CD4-positive, alpha-beta T cell treated with Interleukin-6 for 4 hours (primary cell): ENCODE measurements at places on chromosomes 5 and 9.

- no peak for DNase-seq
Observed at GRCh38 chr5:59380350-59380951, 513.1 kb downstream of the PDE4D start.

DNA sequence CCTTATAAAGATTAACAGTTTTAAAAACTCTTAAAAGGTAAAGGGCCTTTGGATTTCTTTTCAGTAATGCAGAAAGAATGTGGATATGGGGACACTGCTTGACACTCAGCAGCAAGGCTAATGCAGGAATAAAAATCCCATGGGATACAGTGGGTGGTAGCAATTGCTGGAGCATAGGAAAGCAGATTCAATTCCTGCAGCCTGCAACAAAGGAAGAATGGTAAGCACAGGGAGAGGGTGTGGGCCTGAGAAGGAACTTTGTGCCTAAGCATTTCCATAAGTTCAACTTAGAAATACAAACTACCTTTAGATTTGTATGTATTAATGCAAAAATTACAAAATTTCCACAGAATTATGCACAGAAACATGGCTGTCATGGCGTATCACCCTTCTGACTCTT is 65.8 kb upstream of the CDK5RAP2 start:
- no peak for DNase-seq

- no peak for DNase-seq
Observed at GRCh38 chr5:176861276-176861675, 37.9 kb downstream of the HK3 start.

DNA sequence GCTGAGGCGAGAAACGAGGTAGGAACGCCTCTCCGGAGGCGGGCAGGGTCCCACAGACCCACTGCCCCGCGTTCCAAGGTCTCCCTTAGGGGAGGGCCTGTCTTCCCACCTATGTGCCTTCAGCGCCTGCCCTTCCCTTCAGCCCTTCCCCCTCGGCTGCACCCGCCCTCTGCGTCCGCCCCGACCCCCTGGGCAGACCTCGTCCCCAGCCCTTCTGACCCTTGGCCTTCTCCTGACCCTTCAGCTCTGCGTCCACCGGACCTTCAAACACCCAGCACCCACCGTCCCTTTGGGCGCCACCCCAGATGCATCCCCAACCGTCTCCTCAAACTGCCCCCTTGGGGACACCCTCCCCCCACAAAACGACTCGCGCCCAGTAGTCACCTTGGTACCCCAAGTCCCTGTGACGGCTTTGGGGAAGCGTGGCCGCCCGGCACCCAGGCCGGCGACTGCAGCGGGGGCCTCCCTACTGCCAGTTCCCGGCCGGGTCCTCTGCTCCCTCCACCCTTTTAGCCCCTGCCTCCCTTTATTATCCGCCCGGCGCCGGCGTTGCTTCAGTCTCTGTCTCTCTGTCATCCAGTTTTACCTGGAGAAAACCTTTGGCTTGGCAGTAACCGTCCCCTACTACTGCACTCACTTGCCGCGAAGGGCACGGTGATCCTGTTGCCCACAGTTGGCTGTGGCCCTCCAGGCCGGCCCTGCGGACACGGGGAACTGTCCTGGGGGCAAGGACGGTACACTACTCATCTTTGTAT is 421 bp downstream of the RUSC2 start:
- no peak for DNase-seq

GRCh38 chr9:14323985-14324650 is 10.2 kb upstream of the NFIB start:
- DNase-seq, result no peak

DNA sequence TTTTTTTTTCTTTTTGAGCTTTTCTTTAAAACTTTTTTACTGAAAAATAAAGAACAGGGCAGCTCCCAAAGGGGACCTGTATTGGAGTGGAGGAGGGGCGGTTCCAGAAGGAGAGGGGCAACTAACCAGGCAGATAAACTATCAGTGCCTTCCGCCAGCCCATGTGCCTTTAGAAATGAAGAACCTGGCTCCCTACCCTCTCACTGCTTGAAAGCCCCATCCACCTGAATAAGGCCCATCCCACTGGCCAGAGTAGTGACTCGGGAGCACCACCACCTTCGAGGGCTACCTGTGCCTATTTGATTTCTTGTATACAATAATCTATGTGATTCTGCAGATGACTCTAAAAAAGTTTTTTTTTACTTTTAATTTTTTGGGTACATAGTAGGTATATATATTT is 276.7 kb downstream of the PSAT1 start:
- DNase-seq, result no peak

DNA sequence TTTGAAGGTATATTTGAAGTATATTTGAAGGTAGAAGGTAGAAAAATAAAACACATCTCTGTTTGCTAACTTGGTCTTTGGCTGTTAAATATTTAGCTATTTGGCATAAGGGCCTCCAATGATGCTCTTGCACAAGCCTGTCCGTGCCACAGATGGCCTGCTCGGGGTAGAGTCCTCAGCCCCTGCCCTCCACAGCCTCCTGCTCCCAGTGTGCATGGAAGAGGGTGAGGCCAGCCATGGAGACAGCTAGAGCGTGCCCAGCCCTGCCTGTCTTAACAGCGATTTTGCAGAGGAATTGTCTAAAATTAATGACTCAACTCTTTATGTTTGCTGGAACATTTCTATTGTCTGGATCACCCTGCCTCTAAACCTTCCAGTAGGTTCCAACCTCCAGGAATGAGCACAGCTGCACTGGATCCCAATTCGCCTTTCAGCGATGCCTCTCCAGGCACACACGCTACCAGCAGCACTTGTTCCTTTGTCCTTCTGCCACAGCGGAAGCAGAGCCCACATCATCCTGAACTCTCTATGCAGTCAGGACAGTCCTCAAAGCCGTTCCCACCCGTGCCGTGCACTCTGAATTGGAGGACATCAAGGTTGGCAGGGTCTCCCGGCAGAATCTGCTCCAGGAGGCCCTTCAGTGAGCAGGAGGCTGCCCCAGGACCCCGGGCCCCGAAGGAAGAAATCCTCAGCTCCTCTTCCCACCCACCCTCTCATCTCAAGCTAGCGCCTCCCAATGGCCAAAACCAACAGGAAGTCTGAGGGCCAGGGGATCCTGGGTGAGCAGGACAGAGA is 254.0 kb upstream of the IRX1 start:
- no peak for DNase-seq

GRCh38 chr5:11584017-11584416 is 320.2 kb downstream of the CTNND2 start:
- no peak for DNase-seq

DNA sequence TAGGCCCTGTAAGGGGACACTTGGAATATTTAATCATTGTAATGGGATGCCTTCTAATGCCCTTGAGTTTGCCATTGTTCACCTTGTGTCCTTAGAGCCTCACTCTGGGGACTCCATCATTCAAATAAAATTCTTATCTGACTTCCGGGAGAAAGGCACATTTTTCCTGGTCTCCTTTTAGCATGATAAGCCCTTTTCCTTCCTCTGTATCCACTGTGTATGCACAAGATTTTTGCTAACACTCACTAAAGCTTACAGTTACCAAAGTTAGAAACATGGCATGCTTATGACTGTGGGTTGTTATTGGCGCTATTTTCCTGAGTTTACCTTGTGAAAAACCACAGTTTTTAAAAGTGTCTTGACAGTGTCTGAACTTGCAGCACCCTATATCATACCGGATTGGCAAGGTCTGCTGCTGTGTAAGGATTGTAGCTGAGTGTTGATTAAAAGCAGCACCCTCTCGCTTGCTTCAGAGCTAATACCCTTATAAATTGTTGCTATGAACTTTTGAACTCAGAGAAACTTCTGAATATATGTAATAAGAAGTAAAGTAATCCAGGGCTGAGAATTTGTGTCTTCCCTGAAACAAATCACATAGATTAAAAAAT is 46.4 kb downstream of the SNCAIP start:
- no peak for DNase-seq

GRCh38 chr5:154970759-154971158 is 29.9 kb downstream of the MRPL22 start:
- no peak for DNase-seq

- peak; percentile 68 for DNase-seq
Observed at GRCh38 chr9:77457916-77458592, 190.1 kb downstream of the GNA14 start.

GRCh38 chr9:95436416-95436815 is 80.4 kb downstream of the PTCH1 start:
- no peak for DNase-seq

DNA sequence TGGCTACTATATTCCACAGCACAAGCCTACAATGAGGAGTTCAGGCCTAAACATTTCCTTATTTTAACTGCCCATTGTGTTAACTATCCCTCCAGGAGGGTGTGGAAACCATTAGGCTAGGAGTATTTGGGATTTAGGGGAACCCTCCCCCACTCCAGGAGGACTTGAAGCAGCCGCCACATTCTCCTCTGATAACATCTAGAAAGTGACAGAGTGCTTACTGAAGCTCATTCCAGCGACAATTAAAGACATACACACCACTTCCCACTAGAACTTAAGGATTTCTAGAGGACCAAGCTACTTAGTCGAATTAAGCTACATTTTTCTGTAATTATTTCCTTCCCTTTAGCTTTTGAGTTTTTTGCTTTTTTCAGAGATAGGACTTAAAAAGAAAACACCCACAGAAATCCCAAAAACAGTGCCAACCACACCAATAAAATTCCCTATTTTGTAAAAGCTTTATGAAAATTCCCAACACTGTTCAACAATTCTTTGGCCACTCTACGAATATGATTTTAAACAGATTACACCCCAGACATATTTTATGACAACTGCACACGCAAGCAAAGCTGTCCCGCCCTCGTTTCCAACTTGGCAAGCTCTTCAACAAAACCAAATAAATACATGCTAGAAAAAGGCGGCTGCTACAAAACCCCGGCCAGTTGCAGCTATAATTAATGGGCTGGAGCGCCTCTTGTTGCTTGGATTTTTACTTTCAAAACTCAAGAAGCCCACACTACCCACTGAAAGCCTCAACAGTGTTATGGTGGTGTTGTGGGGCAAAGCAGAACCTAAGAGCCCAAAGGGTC is 4.5 kb downstream of the ROR2 start:
- no peak for DNase-seq

DNA sequence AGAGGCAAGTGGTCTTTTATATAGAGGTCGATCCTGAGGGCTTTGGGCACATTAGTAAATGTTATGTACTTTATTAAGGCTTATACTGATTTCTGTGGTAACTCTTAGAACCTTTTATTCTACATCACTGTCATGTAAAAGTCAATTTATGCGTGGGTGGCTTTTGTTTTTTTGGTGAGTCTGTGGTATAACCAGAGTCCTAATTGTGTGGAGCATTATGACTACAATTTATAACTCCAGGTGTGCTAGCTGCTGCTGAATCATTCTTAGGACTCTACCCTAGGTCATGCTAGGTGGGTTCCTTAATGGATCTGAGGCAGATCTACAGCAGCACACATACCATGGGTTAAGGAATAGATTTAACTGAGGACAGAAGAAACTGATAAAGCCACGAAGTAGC is 33.9 kb upstream of the KCNN2 start:
- no peak for DNase-seq

- no peak for DNase-seq
Observed at GRCh38 chr5:72837524-72838096, 21.1 kb downstream of the TNPO1 start.

- no peak for DNase-seq
Observed at GRCh38 chr5:135073761-135074345, 39.8 kb upstream of the PITX1 start.

GRCh38 chr9:136372561-136373299 is 739 bp downstream of the CARD9 start:
- no peak for DNase-seq

- no peak for DNase-seq
Observed at GRCh38 chr5:116536316-116537083, 38.1 kb downstream of the SEMA6A start.

DNA sequence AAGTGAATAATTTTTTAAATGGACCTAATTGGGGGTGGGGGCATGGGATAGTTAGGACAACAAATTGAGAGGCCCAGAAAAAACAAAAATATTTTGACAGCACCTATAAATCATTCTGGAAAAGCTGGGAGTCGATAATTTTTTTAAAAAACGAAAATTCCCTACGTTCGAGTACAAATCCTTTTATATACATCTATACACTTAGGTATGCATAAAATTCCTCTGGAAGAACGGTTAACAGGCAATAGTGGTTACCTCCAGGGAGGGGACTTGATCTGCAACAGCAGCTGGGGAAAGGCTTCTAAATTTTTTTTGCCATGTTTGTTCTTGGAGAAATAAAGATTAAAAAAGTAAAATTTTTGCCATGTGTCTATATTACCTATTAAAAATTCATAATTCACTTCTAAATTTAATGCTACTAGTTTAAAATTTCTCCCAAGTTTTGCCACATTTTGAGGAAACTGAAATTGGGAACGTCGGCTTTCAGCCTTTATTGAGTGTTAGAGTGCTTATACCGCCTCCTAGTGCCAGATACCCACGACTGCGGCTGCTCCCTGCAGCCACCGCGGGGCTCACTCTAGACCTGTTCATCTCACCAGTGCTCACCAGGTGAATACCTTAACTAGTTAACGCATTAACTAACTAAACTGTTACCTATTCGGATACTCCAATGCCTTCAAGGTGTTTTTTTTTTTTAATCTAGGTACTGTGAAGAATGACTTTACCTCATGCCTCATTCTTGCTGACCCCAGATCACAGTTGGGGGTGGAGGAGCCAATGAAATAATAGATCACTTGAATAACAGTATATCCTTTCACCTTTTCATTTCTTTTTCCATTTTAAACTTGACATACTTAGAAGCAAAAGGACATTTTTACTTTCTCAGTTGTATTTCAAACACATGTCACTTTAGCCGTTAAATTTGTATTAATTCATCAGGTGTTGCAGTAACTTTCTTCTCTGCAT is 1.8 kb upstream of the BHMT start:
- DNase-seq, result peak; percentile 40
